ENCODE measurements at places on chromosomes 13 and 19.

DNA sequence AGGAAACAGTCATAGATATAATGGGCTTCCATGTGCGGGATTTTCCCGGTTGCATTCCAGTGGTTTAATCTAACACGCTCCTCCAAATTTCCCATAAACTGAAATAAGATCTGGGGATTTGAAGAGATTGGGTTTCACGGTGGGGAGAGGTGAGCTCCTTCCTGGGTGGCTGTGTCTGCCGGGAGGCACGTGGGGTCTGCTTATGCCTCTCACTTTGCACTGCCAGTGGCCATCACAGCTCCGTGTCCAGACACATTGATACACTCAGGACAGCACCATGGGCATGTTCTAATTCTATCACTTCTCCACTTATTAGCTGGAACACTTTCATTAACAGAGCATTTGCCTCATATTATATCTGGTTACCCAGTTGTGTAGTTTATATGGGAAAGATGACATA lies 73.4 kb downstream of the SOX1 start:
- DNase-seq: no peak

- no peak for DNase-seq
Observed at GRCh38 chr13:49219647-49220035, 497 bp upstream of the MLNR start.

- DNase-seq: no peak
Observed at GRCh38 chr13:98717256-98717655, 35.2 kb downstream of the SLC15A1 start.

DNA sequence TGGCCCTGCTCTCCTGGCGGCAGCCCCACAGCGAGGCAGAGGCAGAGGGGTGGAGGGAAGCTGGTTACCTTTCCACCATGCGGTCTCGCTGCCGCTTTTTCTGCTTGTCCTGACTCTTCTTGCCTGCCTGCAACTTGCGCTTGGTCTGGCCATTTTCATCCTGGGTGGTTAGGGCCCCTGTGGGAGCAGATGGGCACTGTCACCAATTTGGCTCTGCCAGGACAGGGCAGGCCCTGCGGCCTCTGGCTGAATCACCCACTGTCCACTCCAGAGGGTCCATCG lies 19.6 kb upstream of the AKAP8 start:
- DNase-seq: no peak

Data from fibroblast of upper back skin (primary cell).